Omental fat pad (tissue), 4 donors: ENCODE measurements at places on chromosomes 7 and 10. TPM values are rescaled to one million over a fixed set of nuclear protein-coding genes. Genes with fewer than 3 reads are reported as not detected.

The IL6 gene
- 20.6 TPM for total RNA-seq

The FBXL13 gene
- total RNA-seq, result 3.6 TPM

The ZWINT gene
- total RNA-seq, result 1.0 TPM

The EN2 gene
- not detected for total RNA-seq

The SH2D4B gene
- not detected for total RNA-seq

The CDHR3 gene
- total RNA-seq, result 11.6 TPM

The NME8 gene
- total RNA-seq, result not detected

The MYOZ1 gene
- not detected for total RNA-seq

The PCLO gene
- total RNA-seq, result 0.79 TPM

The BCCIP gene
- total RNA-seq, result 44.5 TPM

The PAPOLB gene
- 1.4 TPM for total RNA-seq

The GAD2 gene
- not detected for total RNA-seq

The HSPA12A gene
- 31.4 TPM for total RNA-seq

The AMPH gene
- 17.4 TPM for total RNA-seq

The OR6V1 gene
- not detected for total RNA-seq
